ENCODE measurements at places on chromosomes 1 and 21.

DNA sequence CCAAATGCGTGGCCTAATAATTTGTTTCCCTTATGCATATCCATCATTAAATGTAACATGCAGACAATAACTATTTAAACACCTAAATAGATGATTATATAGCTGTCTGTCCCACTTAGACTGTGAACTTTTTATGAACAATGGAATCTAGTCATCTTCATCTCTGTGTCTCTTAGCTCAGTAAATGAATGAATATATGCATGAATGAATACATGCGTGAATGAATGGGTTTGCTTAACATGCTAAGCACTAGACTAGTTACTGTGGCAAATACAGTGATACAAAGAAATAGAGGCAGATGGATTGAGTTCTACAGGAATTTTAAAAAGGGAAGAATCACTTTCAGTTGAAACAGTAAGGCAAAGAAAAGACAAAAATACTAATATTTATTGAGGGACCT, 232.0 kb downstream of the FGGY start:
- DNase-seq = no peak

DNA sequence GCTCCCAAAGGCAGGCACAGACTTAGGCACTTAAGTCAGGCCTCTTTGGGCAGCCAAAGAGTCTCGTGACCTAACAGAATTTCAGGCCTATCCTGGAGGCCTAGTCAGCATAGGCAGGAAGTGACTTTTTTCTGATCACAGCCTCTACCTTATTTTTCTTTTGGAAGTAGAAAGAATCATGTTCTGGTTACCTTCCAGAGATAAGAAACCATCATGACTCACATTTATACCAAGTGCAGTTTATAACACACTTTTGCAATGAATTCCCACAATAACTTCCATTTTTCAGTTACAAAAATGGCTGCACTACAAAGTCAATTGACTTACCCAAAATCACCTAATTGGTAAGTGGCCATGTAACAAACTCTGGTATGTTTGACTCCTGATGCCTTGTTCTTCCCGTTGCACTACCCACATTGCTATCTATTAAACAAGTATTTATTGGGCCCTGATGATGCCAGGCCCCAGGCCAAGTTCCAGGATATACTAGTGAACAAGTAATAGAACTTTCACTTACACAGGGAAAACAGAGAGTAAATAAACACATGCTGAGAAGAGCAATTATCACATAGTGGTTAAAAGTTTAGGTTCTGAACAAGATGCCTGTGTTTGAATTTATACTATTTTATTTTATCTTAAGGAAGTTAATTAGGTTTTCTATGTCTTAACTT, 74.3 kb downstream of the SH3GLB1 start:
- no peak for DNase-seq

- DNase-seq = no peak
Observed at GRCh38 chr1:157004806-157005205, 40.7 kb downstream of the ARHGEF11 start.

GRCh38 chr1:98405581-98406074, 255.9 kb upstream of the SNX7 start:
- no peak for DNase-seq

- DNase-seq = no peak
Observed at GRCh38 chr1:228889289-228889688, 154.0 kb downstream of the RHOU start.

DNA sequence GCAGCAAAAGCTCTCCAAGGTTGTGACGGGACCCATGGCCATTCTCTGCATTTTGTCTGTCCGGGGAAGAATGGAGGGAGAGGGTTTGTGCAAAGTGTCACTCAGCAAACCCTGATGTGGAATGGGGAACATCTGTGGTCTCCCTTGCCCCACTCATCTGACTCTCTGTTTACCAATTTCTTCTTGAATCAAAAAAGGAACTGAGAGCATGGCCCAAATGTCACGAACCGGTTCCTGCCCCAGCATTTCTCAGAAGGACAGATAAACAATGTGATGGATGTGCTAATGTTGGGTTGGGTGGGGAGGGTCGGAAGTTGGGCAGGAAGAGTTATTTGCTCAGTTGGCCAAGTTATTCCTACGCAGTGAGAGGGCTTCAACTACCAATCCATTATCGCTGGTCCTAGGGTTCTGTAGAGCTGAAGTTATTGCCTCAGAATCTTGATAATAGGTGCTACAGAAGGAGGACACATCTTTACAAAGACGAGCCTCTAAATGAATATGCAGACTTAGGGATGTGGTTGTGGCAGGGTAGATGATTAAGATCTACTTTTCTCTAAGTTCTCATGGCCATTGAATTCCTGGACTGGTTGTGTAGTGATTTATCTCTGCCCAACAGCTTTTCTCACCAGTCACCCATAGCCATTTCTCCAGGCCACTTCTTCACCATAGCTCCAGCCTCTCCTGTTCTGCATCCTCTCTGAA, 9.6 kb upstream of the DUSP12 start:
- DNase-seq = no peak

- DNase-seq = no peak
Observed at GRCh38 chr1:200179781-200180160, 152.3 kb downstream of the NR5A2 start.

DNA sequence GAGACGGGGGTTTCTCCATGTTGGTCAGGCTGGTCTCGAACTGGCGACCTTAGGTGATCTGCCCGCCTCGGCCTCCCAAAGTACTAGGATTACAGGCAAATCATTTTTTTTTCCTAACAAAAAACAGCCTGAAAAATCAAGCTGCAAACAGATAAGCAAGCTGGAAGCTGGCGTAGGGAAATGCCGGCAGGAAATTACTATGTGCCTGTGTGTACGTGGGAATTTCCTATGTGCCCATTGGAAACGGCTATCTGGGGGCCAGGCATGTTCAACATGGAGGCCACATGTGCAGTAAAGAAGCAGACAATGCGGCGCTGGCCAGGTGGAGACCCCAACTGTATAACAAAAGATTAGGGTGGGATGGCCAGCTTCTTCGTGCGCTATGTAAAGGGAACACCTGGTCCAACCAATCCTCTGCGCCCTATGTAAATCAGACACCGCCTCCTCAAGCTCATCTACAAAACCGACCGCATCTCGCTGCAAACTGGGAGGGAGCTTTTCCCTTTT, 9.1 kb upstream of the AADACL4 start:
- no peak for DNase-seq

- DNase-seq = no peak
Observed at GRCh38 chr1:244046907-244047611, 4.0 kb upstream of the ZBTB18 start.

DNA sequence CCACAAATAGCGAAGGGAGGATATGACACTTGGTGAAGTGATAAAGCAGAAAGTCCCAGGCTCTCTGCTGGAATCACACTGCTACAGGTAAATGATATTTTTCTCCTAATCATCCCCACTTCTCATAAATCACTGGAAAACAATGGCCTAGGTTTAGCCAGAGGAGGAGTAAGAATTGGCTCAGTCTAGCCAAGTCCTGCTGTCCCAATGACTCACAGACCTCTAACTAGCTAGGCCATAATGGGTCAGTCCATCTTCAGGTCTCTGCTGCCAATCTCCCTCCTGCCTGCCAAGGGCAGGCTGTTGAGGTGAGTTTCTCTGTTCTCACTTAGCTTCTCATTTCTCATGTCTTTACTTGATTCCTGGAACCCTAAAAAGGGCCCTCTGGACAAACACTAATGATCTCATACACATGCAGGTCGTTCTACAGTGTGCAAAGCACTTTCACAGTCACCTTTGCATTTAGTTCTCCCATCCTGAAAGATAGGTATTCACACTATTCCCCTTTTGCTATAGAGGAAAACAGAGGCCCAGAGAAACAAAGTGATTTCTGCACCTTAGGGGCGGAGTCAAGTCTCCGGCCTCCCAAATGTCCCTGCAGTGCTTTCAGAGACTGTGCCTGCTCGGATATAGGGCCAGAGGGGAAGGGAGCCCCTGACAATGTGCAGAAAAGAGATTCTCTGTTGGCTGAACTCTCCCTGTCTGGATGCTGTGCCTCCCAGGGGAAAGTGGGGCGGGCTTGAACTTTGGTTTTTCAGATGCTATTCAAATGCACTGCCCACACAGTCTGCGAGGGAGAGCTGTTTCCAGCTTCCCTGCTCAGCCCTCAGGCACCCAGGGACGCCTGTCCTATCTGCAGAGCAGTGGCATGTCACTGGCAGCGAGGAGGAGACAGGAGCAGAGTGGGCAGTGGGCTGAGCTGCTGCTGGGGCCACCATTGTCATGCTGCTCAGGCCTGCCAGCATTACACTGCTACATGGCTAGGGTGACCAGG, 3.9 kb upstream of the CDK18 start:
- DNase-seq = no peak

GRCh38 chr1:153612755-153613331, at the start of gene S100A16:
Gene S100A16 (minus strand): TSS chr1:153613137. CDS start chr1:153608151, 4,986 bp downstream.
- DNase-seq = no peak

DNA sequence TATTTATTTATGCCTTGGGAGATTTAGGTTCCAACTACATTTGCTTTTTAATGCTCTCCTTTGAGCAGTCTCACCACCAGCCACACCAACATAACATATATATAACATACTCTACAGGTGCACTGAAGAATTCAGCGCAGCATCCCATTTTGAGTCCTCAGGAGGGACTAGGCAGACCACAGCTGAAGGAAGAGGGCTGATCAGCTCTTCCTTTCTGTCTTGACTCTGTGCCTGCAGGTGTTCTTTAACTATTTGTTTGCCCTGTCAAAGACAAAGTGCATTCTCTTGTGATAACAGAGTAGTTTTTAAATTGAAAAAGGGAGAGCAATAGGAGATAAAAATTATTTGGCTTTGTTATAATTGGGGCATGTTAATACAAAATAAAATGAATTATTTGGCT, 17.0 kb downstream of the HIPK1 start:
- no peak for DNase-seq
